ENCODE measurements at places on chromosomes 7 and 10.
A peak's percentile ranks its signal among the peaks of the same experiment; 100 is the strongest.

GRCh38 chr7:157437519-157438061 is 100.8 kb downstream of the DNAJB6 start:
- no peak for DNase-seq

DNA sequence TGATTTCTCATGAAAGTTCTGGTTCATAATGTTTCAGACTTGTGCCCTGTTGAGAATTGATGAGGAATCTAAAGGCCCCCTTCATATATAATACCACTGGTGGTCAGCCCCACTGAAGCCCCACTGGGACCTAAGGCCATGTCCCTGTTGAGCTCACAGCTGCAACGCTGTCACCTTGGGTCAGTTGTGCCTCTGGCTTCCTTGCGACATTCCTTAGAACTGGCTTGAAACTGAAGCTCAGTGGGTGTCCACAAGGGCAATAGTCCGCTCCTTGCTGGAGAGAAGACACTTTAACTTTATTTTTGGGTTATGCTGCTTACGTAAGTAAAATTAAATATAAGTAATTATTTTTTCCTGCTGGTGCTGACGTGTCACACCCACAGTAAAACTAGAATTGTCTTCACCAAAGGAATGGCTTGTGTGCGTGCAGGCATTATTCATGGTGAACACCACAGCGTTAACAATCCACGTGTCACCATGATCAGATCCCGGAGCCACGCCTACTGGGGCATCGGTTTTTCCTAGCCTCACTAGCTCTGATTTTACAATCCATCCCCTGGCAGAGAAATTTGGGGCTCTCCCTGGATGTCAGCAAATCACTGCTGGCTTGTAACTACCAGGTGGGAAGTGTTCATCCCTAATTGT is 66.5 kb downstream of the BICC1 start:
- no peak for DNase-seq

- DNase-seq, result no peak
Observed at GRCh38 chr7:108418946-108419345, 37.3 kb downstream of the NRCAM start.

DNA sequence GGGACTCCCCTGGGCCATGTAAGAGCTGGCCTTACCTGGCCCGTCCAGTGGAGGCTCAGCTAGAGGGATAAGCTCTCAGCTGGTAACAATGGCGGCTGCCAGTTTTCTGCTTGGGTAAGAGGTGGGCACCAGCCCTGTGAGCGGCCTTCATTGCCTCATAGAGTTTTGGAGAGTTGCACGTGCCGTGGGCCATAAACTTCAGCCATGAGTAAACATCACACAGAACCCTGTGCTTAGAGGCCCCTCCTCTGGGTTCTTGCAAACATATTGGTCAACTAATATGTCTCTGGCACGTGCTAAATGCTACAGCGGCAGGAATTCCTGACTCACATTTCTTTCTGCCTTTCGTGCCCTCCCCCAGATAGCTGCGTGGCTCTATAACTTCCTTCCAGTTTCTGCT is 103.9 kb upstream of the LEP start:
- DNase-seq, result no peak

DNA sequence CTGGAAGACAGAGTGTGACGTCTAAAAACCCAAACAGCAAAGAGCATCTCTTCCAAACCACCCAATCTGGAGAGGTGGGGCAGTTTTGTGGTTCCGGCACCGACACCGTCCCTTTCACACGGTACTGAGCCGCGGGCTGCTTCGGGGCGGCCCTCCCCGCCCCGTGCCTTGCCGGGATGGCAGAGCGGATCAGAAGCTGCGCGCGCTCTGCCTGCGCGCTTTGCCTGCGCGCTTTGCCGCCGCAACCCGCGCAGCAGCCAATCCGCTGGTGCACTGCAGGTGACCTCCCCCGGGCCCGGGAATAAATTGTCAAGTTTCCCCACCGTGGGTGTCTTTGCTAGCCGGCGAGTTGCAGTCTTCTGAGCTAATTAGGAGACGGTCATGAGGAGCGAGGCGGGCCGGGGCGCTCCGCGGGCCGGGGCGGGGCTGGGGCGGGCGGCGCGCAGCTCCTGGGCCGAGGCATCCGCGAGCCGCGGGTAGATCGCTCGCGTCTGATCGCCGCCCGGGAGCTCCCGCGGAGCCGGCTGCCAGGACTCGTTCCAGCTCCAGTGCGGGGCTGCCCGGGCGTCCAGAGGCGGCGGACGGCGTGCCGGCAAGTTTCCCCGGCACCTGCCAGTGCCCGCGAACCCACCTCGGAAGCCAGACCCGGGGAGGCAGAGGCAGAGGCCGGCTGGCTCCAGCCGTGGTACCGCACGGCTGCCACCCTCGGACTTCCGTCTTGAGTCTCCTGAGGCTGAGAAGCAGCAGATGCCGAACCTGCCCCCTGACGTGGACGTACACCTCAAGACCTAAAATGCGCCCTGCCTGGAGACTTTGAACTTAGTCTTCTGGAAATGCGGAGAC is 536.0 kb upstream of the GALNT17 start:
- peak; percentile 7 for DNase-seq

Measured in anterior cingulate cortex (tissue), 58 donors.